SHP77 (cell line): ENCODE measurements at places on chromosomes 7 and 10.
A peak's percentile ranks its signal among the peaks of the same experiment; 100 is the strongest.

DNA sequence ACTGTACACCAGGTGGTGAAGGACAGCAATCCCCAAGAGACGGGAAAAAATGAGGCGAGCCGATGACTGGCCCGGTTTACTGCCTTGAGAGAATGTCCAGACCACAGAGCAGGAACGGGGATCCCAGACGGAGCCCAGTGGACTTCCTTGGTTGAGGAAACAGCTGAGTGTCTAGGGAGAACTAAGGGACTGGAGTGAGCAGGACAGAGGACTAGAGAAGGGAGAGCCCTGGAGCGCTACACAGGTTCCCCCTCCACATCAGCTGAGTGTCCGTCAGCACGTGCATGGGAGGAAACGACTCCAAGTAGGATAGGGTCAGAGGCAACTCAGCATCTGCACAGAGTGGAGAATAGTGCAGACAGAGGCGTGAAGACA is 7.1 kb upstream of the WDR86 start:
- no peak for DNase-seq

GRCh38 chr7:123749537-123749857 is 694 bp upstream of the WASL start:
- peak; percentile 65 for DNase-seq

- DNase-seq, result no peak
These were observed 239.3 kb downstream of the AUTS2 start for GRCh38 chr7:69837387-69838068.

GRCh38 chr10:51876503-51876902 is 177.1 kb upstream of the CSTF2T start:
- DNase-seq, result peak; percentile 24

DNA sequence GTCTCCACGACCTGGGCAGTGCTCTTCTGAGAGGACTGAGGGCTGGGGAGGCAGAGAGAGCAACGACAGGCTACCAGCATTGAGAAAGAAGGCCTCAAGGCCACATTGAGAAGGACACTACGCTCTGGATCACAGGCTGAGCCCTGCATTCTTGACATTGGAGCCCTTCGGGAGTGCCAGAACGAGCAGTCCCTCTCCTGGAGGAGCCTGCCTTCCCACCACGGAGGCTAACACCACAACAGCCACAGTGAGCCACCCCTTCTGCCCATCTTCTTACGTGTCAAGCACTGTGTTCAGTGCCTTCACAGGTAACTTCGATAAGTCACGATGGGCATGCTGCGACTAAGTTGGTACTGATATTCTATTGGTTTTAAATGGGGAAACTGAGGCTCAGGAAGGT is 267.8 kb downstream of the RPS24 start:
- DNase-seq, result no peak

DNA sequence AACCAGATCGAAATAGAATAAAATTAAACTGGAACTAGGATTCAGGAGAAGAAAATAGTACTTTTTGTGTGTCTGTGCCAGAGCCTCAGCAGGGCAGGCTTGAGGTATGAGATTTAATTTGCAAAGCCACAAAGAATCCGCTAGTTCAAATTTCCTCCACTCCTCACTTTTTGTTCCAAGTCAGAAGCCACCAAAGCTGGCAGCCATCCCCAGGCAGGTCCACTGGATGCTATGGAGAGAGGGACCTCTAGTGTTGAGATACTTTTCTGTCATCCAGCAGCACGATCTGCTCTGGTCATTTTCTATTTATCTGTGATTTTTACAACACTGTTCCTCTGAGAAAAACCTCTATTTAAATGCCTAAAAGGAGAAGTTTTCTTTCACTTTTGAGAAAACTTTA is 147.9 kb upstream of the FRMD4A start:
- DNase-seq, result peak; percentile 42

GRCh38 chr10:53209944-53210611 is 437.5 kb upstream of the MBL2 start:
- peak; percentile 3 for DNase-seq

- DNase-seq, result no peak
These were observed 3.2 kb upstream of the JCAD start for GRCh38 chr10:30062582-30062981.

GRCh38 chr7:121352323-121352722 is 23.5 kb downstream of the WNT16 start:
- DNase-seq, result no peak

GRCh38 chr10:102732661-102733060 is 11.1 kb upstream of the WBP1L start:
- DNase-seq, result no peak

- DNase-seq, result no peak
These were observed 80.1 kb upstream of the FAM133B start for GRCh38 chr7:92670204-92670851.

DNA sequence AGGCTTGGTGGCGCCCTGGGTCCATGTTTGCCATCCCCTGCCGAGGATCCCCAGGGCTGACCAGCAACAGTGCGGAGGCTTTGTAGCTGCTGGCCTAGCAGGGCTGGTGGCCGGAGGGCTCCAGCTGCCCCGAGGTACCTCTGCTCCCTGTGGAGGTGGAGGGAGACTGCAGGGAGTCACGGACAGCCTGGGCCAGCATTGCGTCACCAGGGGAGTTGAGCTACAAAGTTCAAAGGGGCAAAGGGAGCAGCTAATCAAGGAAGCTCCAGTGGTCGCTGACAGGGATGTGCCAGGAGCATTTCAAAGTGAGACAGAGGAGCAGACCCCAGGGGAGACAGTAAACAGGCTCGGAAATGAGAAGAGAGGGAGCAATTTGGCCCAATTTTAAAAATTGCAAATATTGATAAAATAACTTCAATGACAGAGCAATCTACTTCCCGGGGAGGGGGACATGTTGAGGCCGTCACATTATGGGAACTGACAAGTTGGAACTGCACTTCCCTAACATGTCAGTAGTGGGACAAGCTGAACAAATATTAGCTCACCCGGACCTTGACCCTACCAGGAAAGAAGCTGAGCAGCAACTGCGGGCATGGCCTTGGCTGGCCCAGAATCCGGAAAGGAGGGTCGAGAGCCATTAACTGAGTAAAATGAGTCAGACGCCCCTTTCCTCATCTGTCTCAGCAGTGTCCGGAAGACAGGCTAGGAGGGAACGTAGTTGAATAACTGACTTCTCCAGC is 39.4 kb downstream of the BTBD16 start:
- peak; percentile 67 for DNase-seq

- DNase-seq, result no peak
These were observed 34.5 kb upstream of the TAC1 start for GRCh38 chr7:97697396-97697795.

GRCh38 chr7:31529103-31529502 is 15.2 kb downstream of the ITPRID1 start:
- DNase-seq, result no peak

DNA sequence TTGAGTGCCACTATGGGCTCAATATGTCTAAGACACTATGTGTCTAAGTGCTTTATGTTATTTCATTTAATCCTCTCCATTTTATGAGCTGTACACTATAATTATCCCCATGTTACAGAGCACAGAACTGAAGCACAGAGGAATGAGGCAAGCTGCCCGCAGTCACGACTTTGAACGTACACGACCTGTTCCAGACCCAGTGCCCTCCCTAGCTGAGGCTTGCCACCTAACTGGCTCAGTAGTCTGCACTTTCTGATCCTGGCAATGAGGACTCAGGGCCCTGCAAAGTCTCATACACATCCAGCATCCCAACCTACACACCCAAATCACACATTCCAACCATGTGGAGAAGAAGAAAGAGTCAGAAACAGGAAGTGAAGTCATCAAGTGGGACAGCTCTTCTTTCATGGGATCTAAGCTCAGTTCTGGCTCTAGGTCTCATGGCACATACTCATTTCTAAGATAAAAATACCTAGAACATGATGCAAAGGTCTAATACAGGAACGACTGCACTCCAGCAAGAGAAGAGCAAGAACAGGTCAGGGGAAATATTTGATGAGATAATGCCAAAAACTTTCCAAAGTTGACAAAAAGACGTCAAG is 42.4 kb upstream of the DDC start:
- DNase-seq, result no peak

DNA sequence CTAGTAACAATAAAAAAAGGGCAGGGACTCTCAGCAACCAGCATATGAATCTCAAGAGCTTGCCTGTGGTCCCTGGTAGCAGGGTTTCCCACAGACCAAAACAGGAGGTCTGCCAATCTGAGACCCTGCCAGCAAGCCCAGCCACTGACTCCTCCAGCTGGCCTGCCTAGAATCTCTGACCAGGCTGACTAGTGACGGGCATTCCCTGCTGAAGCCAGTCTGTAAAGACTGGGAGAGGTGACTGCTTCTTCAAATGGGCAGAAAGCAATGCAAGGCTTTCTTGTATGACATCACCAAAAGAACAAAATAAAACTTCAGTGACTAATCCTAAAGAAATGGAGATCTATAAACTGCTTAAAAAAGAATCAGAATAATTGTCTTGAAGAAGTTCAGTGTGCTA is 249.4 kb downstream of the TCF7L2 start:
- no peak for DNase-seq

DNA sequence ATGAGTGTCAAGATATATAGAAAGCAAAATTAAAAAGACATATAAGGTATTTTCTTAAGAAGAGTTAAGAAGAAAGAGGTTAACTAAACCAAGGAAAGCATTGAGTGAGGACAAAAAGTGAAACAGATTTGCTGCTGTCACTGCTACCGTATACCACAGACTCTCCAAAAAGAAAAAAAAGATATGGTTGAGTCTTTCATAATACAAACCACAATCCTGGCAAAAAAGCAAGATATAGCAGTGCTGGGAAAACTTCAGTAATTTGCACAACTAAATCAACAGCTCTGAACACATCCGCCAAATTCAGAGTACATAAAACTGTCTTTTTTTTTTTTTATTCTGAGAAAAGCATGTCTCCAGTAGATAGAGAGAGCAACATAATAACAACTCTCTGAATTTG is 114.7 kb downstream of the ETV1 start:
- no peak for DNase-seq

GRCh38 chr7:110448918-110449317 is 642.0 kb upstream of the LRRN3 start:
- no peak for DNase-seq

DNA sequence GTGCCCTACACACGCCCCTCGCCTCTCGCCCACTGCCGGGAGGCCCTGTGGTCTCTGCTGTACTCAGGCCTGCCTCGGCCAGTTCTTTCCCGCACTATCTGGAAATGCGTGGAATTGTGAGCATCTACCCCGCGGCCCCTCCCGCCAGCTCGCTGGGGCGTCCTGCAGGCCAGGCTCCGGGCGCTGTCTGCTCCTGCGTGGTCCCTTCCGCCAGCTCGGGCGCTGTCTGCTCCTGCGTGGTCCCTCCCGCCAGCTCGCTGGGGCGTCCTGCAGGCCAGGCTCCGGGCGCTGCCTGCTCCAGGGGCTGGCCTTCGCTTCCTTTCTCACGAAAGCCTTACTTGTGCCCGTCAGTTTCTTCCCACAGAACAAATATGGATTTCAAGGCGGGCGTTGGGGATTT is 14.9 kb downstream of the GET4 start:
- no peak for DNase-seq

DNA sequence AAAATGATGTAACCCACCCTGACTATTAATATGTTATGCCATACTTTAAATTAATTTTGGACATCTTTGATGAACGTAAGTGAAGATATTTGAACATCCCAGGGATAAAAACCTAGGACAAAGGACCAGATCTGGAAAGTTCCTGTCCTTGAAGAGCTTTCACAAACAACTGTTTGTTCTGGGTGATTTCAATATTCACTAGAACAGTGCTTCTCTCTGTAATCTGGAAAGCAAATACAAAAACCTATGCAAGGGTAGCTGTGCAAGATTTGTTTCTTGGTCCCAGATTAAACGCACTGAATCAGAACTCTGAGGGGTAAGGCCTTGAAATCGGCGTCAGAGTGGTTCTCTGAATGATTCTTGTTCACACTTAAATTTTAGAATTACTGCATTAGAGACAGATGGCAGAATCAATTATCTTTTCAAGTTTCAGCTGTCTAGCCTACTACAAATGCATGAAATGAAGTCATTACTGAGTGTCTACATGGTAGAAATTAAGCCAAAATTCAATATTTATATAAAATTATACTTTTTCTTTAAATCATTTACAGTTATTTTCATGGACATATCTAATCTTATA is 69.6 kb upstream of the CSTF2T start:
- no peak for DNase-seq

DNA sequence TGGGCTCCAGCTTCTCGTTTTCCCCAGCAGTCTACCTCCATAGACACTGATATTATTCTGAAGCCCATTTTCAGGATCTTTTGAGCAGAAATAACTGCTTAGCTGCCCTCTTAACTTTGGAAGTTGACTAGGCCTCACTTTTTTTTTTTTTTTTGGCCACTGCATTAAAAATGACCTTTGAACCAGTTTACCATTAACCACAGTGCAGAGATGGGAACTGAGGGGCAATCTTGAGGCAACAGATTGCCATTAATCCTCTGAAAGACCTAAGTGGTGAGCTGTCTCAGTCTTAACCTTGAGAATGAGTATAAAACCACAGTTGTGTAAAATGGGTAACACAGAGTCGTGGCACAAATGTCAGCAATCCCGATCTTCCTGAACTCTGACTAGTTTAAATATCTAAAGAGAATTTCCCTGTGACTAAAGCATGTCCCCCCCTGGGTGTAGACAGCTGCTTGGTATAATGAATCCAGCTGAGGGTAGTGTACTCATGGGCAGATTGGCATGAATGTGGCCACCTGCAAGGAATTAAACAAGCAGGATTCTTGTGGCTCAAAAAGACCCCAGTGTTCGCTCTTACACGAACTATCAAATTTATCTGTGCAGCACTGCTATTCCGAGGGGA is 46.1 kb upstream of the FMC1 start:
- no peak for DNase-seq

DNA sequence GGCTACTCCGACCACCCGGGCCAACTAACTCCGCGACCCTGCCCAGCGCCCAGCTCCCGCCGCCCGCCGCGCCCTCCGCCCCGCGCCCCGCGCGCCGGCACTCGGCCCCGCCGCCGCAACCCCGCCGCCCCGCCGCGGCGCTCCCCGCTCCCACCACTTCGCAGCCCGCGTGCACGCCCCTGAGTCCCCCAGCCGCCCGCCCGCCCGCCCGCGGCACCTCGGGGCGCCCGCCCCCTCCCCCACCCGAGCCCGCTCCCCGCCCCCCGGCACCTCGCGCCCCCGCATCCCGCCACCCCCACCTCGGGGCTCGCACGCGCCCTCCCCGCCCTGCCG is 598 bp downstream of the JAZF1 start:
- no peak for DNase-seq

DNA sequence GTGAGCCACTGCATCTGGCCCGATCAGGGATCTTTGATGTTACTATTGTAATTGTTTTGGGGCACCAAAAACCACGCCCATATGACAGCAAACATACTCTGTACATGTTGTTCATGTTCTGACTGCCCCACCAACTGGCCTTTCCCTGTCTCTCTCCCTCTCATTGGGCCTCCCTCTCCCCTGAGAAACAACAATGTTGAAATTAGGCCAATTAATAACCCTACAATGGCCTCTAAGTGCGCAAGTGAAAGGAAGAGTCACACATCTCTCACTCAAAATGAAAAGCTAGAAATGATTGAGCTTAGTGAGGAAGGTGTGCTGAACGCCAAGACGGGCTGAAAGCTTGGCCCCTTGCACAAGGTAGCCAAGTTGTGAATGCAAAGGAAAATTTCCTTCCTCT is 50.3 kb upstream of the SDK1 start:
- DNase-seq, result no peak

- DNase-seq, result no peak
These were observed 12.2 kb downstream of the TRPV6 start for GRCh38 chr7:142873281-142873784.

GRCh38 chr10:28545967-28546644 is 13.2 kb downstream of the WAC start:
- no peak for DNase-seq

GRCh38 chr7:18575622-18576572 is 80.3 kb downstream of the HDAC9 start:
- DNase-seq, result no peak
